ENCODE measurements at places on chromosomes 16 and 17.

DNA sequence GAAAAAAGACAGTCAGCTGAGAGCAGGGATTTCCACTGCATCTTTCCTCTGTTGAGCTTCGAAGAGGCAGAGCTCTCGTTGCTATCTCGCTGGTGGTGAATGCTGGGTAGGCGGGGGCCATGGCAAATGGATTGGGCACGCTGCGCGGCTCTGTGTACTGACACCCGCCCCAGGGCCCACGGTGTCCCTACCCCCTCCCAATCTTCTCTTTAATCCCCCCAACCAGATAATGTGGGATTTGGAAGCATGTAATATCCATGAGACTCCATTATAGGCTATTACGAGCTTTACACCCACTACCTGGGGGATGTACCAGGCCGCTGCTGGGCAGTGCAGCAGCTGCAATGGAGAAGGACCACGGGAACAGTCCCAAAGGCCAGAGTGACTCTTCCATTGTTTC, 8.3 kb downstream of the PIPOX start:
- DNase-seq = no peak

- DNase-seq = no peak
Measured at GRCh38 chr17:7248796-7249195, 2.7 kb downstream of the CTDNEP1 start.

DNA sequence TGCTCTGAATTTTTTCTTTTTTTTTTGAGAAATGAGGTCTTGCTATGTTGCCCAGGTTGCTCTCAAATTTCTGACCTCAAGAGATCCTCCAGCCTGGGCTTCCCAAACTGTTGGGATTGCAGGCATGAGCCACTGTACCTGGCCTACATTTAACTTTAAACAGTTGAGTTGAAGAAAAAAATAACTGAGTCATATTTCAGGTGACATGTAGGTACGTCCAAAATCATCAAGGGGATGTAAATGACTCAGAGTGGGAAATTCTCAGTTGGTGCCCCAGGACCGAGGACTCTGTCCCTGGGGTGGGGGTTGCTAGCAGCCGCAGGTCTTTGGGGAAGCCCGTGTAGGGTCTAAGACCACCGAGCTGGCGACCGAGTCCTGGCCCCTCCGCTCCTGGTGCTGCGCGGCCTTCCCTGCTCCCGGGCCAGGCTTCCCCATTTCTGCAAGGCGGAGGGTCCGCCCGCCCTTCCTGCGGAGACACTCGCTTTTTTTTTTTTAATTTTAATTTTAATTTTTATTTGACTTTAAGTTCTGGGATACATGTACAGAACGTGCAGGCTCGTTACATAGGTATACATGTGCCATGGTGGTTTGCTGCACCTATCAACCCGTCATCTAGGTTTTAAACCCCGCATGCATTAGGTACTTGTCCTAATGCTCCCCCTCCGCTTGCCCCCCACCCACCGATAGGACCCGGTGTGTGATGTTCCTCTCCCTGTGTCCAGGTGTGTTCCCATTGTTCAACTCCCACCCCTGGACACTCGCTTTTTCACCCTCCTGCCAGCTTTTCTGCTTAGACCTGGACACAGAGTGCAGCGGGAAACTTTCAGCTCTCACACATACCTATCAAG, 12.7 kb upstream of the N4BP1 start:
- no peak for DNase-seq

DNA sequence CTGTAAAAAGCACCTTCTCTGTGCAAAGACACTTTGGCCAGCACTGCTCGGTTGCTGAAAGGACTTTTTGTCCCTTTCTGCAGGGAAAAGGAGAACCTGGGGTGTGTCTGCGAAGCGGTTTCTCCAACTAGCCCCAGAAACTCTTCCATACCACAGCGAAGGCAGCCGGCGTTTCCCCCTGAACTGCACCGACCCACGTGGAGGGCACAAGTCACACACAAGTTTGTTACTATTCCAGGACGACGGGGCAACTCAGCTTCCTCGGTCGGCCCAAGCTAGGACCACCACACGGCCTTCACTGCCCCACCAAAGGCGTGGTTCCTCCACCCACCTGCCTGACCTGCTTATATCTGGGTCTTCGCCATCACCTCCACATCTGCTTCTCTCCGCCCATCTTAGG, 1.9 kb downstream of the RTN4RL1 start:
- no peak for DNase-seq

DNA sequence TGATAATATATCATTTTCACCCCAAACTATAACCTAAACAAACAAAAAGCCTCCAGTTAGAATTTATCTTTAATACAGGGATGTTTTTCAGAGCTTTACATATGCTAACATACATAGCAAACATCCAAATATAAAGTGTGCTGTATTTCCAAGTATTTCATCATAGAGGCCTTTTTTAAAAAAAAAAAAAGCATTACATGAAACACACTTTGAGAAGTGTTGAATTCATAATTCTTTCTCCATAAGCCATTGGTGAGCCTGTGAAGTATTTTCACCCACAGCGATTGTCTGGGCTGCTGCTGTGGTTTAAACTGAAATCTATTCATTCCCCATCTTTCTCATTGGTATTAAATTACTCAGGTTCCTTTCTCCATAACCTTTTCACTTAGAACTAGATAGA, 503.4 kb upstream of the CDH8 start:
- no peak for DNase-seq

GRCh38 chr16:85144026-85144915, 32.0 kb upstream of the CIBAR2 start:
- DNase-seq = no peak

GRCh38 chr16:88468275-88469129, 15.4 kb downstream of the ZFPM1 start:
- peak; percentile 21 for DNase-seq

DNA sequence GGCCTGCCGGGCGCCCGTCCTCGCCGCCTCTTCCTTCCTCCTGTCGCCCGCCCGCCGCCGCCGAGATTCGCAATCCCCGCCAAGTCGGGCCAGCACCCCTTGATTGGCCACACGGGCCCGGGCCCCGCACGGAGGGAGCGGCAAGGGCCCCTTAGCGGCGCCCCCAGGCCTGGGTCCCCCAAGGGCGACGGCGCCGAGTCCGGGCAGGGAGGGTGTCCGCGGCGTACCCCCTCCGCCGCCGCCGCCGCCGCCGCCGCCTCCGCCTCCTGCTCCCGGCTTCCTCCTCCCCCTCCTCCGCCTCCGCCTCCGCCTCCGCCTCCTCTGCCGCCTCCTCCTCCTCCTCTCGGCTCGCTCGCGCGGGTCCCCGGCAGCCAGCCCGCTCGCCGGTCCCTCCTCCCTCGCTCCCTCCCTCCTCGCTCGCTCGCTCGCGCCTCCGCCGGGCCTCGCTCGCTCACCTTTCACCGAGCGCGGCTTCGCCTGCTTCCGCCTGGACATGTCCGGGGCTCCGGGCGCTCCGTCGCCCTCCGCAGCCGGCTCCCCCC, 561 bp downstream of the ZNF423 start:
- no peak for DNase-seq

GRCh38 chr17:50676065-50676975, 31.4 kb downstream of the ANKRD40 start:
- no peak for DNase-seq

DNA sequence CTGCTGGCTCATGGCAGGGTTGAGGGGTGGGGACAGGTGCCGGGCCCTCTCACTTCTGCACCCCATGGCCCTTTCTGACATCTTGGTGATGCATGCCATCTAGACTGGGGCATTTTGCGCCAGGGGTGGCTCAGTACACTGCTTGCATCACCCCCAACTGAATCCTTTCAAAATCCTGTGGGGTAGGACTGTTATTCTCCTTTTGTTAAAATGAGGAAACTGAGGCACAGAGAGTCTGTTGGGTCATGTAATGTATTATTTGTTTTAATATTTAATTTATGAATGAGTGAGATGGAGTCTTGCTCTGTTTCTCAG, 9.9 kb downstream of the ADCY7 start:
- no peak for DNase-seq

- no peak for DNase-seq
Measured at GRCh38 chr16:67022531-67023214, 6.3 kb upstream of the CBFB start.

GRCh38 chr17:2050300-2051060, 4.4 kb upstream of the HIC1 start:
- DNase-seq = no peak

DNA sequence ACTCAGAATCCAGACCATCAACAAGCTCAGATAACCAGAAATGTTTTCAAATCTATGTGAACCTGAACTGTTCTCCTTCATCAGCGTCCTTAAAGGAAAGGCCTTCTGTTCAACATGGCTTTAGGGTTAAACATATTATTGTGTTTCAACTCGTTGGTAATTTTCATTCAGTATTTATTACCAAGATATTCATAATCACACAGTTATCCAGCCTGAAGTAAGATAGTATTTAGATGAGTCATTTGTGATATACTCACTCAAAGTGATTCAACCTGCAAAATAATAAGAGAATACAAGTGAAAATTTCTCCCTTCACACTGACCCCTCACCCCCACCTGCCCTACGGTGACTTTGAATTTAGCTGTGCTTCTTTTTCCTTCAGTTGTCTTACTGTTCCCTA, 3.0 kb downstream of the CYLD start:
- DNase-seq = no peak

GRCh38 chr17:46984892-46985291, 5.8 kb upstream of the RPRML start:
- DNase-seq = no peak

- no peak for DNase-seq
Measured at GRCh38 chr17:12683299-12683698, 17.6 kb downstream of the MYOCD start.

GRCh38 chr17:15289285-15290183, 24.4 kb upstream of the PMP22 start:
- no peak for DNase-seq

DNA sequence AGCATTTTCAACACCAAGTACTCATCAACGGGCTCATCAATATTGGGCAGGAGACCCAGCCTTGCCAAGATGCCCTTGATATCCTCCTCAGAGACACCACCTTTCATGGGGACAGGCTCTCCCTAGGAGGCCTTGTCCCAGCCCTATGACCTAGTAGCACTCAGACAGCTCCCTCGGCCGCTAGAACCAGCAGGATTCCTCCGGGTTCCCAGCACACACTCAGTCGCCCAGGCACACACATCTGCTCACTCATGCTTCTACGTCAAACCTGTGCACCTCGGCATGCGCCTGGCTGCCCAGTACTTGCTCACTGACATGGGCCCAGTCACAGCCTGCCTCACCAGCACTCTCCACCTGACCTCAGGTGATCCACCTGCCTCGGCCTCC, 17.0 kb downstream of the SRCIN1 start:
- DNase-seq = no peak

GRCh38 chr16:59880611-59881010, 1146.5 kb upstream of the GOT2 start:
- no peak for DNase-seq

DNA sequence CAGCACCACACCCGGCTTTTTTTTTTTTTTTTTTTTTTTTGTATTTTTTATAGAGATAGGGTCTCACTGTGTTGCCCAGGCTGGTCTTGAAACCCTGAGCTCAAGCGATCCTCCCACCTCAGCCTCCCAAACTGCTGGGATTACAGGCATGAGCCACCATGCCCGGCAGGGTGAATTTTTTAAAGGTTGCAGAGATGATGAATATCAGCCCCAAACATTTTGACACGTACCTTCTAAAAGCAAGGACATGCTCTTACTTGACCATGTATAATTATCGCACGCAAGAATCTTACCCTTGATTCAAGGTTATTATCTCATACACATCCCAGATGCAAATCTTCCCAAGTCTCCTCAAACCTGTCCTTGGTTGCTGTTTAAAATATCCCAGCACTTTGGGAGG, 4.3 kb upstream of the FOXC2 start:
- no peak for DNase-seq

Data from HFF-Myc (cell line).